ENCODE measurements at places on chromosomes 16 and 17.
A peak's percentile ranks its signal among the peaks of the same experiment; 100 is the strongest.

GRCh38 chr16:85974428-85975375 is 75.7 kb downstream of the IRF8 start:
- no peak for DNase-seq

DNA sequence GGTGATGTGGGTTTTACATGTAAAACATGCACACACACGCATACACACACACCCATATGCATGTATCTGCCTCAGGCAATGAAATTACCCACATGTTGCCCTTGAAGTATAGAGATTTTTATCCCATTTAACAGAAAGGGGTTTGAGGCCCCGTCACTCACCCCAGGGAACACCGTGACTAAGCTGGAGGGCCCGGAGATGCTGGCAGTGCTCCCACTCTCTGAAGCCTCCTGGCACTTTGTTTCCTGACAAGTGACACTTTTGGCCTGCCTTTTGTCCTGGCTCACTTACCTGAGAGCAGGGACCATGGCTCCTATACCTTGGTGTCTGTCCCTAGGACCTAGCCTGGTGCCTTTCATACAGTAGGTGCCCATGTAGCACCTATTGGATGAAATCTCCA is 50.0 kb upstream of the TNRC6C start:
- DNase-seq, result no peak

GRCh38 chr17:6286233-6286632 is 148.7 kb downstream of the AIPL1 start:
- DNase-seq, result peak; percentile 6

GRCh38 chr16:84810518-84811273 is 9.1 kb upstream of the CRISPLD2 start:
- DNase-seq, result peak; percentile 94

DNA sequence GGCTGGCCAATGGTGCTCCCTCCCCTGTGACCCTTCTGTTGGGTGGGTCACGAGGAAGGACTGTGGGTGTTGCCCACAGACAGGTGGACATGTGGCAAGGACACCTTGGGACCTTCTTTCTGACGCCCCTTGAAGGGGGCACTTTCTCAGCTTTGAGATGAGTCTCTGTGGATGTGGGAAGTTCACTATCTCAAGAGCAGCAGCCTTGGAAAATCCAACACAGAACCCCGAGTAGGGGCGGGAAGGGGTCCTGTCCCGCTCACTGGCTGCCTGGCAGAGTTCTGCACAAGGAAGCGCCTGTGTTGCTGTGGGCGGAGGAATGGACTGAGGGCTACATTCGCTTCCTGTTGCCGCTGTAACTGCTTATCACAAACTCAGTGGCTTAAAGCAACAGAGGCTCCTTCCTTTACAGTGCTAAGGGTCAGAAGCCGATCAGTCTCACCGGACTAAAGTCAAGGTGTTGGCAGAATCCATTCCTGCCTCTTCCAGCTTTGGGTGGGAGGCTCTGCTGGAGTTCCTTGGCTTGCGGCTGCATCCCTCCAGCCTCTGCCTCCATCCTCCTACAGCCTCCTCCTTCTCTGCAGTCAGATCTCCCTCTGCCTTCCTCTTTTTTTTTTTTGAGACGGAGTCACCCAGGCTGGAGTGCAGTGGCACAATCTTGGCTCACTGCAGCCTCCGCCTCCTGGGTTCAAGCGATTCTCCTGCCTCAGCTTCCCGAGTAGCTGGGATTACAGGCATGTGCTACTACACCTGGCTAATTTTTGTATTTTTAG is 305.2 kb downstream of the SEC14L1 start:
- no peak for DNase-seq

- DNase-seq, result peak; percentile 64
Observed at GRCh38 chr17:19900809-19901208, 33.1 kb upstream of the ULK2 start.

- DNase-seq, result no peak
Observed at GRCh38 chr17:57994436-57994835, 6.4 kb upstream of the VEZF1 start.

DNA sequence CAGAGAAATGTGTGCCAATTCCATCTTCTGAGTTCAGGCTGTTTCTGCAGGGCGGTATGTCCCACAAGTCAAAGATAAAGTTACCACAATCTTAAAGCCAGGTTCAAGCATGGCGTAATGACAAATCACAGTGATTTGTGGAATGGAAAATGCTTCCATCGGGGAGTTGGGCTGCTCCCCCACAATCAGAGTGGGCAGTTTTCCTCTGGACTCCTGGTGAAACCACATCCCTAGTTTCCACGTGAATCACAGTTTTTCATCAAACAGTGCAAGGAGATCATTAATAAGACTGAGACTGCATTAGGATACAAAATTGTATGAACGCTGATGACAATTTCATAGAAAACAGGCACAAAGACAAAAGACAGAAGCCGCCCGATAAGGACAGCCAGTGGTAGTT is 3.6 kb downstream of the LITAF start:
- DNase-seq, result no peak

All from MCF 10A (cell line).